ENCODE measurements at places on chromosomes 6 and 20.

DNA sequence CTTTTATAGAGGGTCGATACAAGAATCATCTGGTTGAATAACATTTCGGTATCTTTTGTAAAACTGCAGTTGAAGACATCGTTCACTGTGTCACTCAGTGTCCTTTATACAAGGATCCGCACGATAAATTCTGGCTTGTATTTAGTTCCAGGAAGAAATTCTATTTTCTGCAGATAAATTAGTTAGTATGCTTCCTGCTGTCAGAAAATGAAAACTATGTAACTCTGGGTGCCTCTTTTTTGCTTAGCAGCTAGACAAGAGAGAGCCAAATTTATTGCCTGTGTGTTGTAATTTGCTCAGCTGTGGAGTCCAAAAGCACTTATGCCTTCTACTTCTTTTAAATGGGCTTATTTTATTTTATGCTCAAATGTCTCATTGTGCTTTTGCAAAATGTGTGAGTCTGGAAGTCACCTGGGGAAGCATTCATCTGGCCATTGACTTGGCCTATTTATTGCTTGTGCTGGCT, 56.5 kb upstream of the KCNK16 start:
- DNase-seq, result no peak

GRCh38 chr20:64129146-64129782, 21.9 kb upstream of the NPBWR2 start:
- no peak for DNase-seq

DNA sequence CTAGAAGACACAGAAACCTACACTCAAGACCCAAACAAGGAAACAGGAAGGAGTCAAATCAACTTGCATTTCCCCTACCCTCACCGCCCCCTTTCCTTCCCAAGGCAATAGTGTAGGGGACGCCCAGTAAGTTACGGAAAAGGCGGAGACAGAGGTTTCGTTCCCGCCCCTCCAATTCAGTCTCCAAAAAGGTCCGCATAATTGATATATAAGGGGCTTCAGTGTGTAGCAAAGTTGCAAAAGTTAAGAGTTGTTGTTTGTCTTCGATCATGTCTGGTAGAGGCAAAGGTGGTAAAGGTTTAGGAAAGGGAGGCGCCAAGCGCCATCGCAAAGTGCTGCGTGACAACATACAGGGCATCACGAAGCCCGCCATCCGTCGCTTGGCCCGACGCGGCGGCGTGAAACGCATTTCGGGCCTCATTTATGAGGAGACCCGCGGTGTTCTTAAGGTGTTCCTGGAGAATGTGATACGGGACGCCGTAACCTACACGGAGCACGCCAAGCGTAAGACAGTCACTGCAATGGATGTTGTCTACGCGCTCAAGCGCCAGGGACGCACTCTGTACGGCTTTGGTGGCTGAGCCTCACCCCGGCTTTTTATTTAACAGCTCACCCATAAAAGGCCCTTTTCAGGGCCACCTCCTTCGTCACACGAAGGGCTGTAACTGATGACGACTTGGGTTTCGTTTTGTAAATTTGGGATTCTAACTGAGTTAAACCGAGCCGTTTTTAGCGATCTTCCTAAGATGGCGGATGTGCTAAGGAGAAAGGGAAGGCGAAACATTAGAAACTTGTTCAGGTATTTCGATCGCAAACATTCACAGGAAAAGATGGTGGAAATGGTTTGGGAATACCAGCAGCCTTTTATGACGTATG, 124.6 kb upstream of the BTN3A2 start:
- peak; percentile 72 for DNase-seq

DNA sequence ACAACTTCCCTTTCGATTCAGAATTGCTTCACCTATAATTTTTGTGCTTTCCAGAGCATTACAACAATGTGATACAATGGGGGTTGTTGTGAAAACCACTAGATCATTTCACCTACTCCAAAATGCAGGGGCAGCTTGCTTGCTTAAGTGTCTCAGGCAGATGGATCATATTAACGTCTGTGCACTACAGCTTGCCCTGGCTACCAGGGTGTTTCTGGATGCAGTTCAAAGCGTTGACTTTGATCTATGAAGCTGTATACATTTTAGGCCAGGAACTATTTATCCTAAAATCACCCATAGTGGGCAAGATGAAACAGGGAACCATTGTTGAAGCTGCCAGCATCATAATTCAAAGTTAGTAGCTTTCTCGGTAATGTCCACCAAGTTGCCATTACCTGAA, 339.5 kb upstream of the HSF2 start:
- DNase-seq, result no peak
